ENCODE measurements at places on chromosomes 5 and 9.

DNA sequence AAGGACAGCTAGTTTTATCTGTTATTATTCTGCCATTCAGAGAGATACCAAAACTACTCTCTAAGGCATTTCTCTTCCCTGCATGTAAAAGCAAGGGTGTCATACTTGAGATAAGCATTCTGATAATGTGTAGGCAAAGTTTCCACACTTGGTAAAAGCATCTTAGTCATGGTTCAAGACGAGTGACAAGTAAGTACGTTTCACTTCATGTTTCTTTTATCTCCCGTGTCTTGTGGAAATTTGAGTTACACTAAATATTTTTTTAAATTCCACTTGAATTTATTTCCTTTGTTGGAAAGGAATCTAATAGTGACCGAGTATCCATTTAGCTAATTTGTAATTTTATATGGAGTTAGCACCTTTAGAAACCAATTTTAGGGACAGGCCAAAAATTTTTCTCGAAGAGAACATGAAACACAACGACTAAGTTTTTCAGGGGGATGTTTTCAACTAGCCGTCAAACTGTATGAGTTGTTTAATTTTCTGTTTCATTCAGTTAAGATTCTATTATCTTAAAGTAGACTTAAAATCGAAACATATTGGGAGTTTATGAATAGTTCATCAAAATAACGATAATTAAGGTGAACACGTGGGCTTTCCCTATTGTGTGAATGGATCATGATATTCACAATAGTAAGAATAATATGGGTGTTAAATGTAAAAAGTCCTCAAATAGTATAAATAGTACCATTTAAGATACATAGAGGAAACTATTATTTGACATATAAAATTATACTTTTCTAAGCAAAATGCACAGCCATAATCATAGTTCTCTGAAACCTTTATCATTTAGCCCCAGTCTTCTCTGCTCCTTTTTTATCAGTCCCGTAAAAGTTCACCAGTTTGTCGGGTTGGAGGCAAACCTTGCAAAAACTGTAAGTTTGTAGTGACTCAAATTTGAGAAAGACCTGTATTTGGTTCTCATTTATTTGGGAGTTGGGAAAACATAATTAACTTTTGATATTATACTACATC is 1.6 kb downstream of the RFESD start:
- DNase-seq = no peak

DNA sequence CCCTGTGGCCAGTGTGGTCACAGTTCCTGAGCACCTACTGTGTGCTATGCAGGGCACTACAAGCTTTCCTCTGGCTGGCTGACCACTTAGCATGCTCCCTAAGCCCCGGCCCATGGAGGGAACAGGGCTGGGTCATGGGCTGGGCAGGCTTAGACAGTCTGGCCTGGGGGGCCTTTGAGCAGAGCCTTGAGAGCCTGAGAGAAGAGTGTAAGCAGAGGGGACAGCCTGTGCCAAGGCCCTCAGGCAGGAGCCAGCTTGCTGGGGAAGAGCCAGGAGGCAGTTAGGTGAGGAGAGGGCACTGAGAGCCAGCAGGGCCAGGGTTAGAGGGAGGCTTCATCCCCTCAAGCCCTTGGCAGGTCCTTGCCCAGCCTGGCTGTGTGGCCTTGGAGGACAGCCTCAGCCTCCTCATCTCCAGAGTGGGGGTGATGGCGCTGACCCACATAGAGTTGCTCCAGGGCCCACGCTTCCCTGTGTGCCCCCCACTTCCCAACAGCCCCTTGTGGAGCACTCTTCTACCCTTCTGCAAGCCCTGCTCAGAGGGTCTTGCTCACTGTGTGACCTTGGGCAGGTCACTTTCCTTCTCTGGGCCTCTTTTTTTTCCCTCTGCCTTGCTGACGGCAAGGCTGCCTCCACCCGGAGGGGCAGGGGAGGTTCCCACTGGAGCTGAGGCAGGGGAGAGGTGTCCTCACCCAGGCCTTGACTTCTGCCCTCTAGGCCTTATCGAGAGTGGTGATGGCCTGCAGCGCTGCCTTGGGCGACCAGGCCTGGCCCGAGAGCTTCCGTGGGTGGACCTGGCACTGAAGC is 107.1 kb downstream of the PHF2 start:
- DNase-seq = no peak

GRCh38 chr9:98864281-98865174 is 57.1 kb downstream of the GALNT12 start:
- no peak for DNase-seq

DNA sequence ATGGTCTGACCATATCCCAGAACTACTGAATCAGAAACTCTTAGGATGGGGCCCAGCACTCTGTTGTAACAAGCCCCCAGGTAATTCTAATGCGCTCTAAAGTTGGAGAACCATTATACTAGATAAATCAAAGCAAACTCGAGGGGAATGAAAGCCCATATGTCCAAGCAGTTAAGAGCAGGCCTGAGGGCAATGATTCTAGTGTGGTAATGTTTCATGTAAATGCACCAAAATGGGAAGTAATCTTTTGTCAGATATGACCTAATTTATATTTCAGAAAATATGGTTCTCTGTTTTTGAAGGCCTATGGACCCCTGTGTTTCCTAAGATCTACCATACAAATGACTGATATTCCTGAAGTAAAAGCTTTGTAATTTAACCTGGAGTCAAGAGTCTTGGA is 108.0 kb upstream of the PTGER4 start:
- no peak for DNase-seq

GRCh38 chr9:68941780-68942459 is 72.0 kb downstream of the PRKACG start:
- no peak for DNase-seq

DNA sequence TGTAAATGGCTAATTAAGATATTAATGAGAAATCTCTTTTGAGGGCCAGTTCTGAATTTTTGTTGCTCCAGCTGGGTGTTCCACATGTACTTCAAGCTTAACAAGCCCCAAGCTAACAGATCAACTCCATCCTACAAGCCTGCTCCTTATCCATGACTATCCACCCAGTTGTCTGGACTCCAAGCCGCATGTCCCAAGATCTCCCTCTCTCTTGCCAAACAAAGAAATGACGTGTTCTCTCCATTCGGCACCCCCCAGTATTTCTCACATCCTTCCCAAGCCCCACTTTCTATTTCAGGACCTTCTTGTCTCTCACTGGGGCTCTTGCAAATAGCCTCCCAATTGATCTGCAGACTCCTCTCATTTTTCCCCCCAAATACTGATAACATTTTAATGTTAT is 15.8 kb upstream of the PTPN3 start:
- no peak for DNase-seq

DNA sequence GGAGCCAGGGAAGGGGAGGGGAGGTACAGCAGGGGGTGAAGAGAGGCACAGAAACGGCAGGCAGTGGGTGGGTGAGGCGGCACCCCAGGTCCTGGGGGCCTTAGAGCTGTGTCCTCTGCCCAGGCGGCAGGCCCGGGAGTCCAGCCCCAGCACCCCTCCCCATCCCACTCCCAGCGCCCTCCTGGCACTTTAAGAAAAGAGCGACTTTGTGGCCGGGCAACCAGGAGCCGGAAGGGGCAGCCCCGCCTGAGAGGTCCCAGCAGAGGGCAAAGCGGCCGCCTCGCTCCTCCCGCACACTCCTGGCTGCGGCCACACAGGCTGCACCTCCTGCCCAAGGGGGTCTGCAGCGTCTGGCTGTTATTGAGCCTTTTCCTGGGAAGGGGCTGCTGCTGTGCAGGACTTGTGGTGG is 42.6 kb downstream of the NACC2 start:
- DNase-seq = peak; percentile 81
